Trophoblast cell (in vitro differentiated cells and primary cell): ENCODE measurements at places on chromosomes 1 and 21.

DNA sequence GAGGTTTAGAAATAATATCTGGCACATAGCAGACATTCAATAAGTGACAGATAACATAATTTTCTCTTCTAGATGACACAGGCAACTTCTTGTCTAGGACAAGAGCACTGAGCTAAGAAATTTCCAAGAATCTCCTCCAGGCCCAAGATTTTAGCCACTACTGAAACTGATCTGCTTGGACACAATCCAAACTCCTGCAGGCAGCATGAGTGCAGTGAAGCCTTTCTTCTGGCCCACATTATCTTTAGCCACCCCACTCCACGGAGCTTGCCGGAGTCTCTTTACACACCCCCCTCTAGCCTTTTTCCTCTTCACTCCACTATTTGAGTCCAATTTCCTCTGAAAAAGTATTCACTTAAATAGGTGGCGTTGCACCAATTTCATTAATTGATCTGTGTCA, 142.9 kb upstream of the DUSP10 start:
- H3K27me3 ChIP-seq: no peaks in the 10 kb centered on the region
- no peaks in the 10 kb centered on the region for H3K36me3 ChIP-seq
- no peak overlapping the region for H3K27ac ChIP-seq
- no peak for DNase-seq
- peaks cover 3% of the 10 kb centered on the region for H3K4me1 ChIP-seq

DNA sequence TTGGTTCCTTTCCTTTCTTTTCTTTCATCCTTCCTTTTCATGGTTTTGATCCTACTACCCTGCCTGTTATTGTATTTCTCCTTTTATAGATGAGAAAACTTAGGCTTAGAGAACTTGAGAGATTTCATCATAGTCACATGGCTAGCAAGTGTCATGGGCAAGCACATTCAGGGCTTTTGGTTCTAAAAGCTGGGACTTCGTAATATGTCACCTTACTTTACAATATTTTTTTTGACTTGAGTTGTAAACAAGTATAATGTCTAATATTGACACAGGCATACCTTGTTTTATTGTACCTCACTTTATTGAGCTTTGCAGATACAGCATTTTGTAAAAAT, 70.7 kb downstream of the MTR start:
- no peak overlapping the region for H3K4me3 ChIP-seq
- DNase-seq: no peak
- H3K27ac ChIP-seq: no peak overlapping the region

DNA sequence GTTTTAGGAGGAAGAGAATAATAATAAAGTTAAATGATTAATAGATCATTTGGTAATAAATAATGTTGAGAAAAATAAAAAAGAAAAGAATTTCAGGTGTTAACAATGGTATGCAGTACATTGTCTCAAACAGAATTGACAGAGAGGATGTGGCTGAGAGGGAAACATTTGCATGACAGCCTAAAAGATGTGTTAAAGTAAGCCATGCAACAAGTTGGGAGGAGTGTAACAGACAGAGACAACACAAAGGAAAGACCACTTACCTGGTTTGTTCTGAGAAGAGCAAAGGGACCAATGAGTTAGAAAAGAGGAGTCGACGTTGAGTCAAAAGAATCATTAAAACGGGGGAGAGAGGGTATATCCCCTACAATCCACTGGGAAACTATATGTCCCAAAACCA, 814.0 kb downstream of the KCNT2 start:
- no peaks in the 10 kb centered on the region for H3K36me3 ChIP-seq
- H3K4me1 ChIP-seq: peaks cover 3% of the 10 kb centered on the region
- no peaks in the 10 kb centered on the region for H3K27me3 ChIP-seq
- no peak overlapping the region for H3K4me3 ChIP-seq
- DNase-seq: no peak

DNA sequence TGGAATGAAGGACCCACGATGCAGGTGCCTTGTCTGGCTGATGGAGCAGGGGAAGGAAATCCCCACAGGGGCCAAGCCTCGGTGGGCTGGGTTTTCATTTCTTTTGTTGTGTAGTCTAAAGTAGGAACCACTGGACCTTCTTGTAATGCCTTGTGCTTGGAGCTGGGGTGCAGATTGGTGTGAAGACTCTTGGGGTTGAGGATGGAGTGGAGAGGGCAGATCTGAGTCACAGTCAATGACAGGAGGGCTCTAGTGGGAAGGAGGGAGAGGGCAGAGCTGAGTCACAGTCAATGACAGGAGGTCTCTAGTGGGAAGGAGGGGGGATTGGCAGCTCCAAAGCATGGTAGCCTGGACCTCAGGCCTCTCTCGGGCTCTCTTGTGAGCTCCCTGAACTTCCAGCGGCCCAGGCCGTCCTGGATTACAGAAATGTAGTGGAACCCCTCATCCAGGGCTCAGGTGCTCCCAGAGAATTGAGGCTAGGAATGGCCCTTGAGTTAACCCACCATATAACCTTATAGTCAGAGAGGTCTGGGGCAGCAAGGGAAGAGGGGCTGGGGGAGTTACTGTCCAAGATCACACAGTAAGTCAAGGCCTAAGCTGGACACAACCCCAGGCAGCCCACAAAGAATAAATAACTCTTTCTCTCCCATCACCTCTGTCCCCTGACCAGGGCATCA, 313.8 kb downstream of the MATN1 start:
- H3K4me3 ChIP-seq: no peak overlapping the region
- no peaks in the 10 kb centered on the region for H3K27me3 ChIP-seq
- H3K36me3 ChIP-seq: no peaks in the 10 kb centered on the region
- no peak for DNase-seq
- H3K4me1 ChIP-seq: no peaks in the 10 kb centered on the region
- H3K27ac ChIP-seq: no peak overlapping the region

DNA sequence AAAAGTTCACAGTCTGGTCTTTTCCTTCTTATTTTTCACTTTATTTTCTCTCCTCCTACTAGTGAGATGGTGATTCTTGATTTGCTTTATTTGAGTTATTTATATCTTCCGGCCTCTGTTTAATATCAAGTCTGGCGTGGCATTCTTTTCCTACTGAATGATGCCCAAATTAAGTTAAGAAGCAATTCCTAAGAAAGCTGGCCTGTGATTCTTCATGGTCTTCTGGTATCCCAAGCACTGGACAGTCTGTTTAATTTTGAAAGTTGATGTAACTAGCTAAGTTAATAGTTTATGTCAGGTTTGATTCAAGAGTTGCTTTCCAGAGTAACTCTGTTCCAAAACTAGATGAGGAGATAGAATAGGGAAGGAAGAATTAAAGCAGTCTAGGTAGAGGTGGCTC, 9.2 kb upstream of the ENAH start:
- H3K4me3 ChIP-seq: no peak overlapping the region
- no peaks in the 10 kb centered on the region for H3K27me3 ChIP-seq
- H3K36me3 ChIP-seq: no peaks in the 10 kb centered on the region

DNA sequence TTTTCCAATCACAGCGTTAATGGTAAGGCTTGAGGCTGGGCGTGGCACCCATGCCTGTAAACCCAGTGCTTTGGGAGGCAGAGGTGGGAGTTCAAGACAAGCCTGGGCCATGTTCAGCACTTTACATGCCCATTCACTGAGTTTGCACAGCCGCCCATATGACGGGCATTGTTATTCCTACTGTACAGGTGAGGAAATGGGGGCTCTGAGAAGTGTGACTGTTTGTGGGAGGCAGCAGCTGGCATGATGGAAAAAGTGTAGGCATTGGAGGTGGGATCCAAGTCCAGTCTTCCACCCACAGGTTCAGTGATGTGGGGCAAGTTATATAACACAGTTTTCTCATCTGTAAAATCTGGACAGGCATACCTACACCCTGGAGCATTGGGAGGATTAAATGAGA, 445.9 kb downstream of the KIF26B start:
- H3K27ac ChIP-seq: no peak overlapping the region
- H3K4me3 ChIP-seq: no peak overlapping the region
- no peaks in the 10 kb centered on the region for H3K27me3 ChIP-seq
- no peak for DNase-seq
- H3K4me1 ChIP-seq: peaks cover 18% of the 10 kb centered on the region

DNA sequence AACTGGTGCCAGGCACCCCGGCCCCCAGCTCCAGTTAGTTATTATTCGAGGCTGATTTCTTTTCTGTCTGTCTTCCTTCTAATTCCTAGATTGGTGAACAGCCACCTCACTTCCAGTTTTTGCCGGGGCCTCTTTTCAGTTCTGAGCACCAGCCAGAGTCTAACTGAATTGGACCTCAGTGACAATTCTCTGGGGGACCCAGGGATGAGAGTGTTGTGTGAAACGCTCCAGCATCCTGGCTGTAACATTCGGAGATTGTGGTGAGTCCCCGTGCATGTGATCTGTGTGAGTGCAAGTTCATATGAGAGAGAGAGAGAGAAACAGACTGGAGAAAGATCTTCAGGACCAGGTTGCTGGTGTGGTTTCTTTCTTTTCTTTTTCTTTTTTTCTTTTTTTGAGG, 13.5 kb downstream of the NLRP3 start:
- H3K27me3 ChIP-seq: no peaks in the 10 kb centered on the region
- no peaks in the 10 kb centered on the region for H3K36me3 ChIP-seq
- H3K27ac ChIP-seq: no peak overlapping the region
- H3K4me1 ChIP-seq: peaks cover 10% of the 10 kb centered on the region

GRCh38 chr1:151197863-151198253, 494 bp upstream of the PIP5K1A start:
- H3K4me3 ChIP-seq: peak overlapping the region; percentile 95
- peak; percentile 94 for DNase-seq
- peaks cover 7% of the 10 kb centered on the region for H3K36me3 ChIP-seq
- peaks cover 11% of the 10 kb centered on the region for H3K4me1 ChIP-seq
- H3K27me3 ChIP-seq: no peaks in the 10 kb centered on the region

DNA sequence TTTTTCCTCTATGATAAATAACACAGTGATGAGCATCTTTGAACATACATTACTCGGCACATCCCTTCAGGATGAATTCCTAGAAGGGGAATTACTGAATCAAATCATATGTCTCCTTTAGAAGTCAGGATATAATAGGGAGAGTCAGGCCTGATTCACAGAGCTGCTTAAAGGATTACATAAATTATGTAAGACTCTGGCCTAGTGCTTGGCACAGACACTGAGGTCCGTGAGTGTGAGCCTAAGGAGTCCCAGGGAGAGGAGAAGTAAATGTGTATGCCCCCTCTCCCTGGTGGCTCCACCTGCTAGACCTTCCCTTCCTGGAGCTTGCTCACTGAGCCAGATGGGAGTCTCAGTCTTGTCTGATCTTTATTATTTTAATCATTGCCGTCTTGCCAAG, 8.6 kb upstream of the FOXE3 start:
- H3K27ac ChIP-seq: no peak overlapping the region
- no peaks in the 10 kb centered on the region for H3K27me3 ChIP-seq
- H3K36me3 ChIP-seq: no peaks in the 10 kb centered on the region
- peaks cover 42% of the 10 kb centered on the region for H3K4me1 ChIP-seq

DNA sequence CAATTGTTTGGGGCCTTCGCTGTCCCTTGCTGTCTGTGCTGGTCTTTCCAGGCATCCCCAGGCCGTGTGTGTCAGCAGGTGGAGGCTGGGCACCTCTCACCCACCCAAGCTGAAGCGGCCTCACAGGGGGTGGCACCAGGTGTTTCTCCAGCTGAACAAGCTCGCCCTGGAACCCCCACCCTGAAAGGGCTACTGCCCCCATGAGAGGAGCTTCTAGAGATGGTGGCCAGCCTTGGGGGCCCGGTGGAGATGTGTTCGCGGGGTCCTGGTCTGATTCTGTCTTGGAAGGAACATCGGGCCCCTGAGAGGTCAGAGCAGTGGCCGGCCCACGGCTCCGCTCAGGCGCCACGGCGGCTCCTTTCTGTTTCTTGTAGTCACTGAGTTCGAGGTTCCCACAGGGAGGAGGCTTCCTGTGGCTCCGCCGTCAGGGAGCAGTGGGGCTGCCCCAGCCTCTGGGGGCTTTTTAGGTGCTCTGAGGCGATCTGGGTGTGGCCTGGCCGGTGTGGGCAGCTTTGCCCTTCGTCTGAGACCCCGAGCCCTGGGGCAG, 46.9 kb downstream of the SKI start:
- DNase-seq: no peak
- H3K36me3 ChIP-seq: peaks cover 5% of the 10 kb centered on the region
- H3K4me1 ChIP-seq: peaks cover 48% of the 10 kb centered on the region
- no peak overlapping the region for H3K4me3 ChIP-seq
- H3K27ac ChIP-seq: no peak overlapping the region

DNA sequence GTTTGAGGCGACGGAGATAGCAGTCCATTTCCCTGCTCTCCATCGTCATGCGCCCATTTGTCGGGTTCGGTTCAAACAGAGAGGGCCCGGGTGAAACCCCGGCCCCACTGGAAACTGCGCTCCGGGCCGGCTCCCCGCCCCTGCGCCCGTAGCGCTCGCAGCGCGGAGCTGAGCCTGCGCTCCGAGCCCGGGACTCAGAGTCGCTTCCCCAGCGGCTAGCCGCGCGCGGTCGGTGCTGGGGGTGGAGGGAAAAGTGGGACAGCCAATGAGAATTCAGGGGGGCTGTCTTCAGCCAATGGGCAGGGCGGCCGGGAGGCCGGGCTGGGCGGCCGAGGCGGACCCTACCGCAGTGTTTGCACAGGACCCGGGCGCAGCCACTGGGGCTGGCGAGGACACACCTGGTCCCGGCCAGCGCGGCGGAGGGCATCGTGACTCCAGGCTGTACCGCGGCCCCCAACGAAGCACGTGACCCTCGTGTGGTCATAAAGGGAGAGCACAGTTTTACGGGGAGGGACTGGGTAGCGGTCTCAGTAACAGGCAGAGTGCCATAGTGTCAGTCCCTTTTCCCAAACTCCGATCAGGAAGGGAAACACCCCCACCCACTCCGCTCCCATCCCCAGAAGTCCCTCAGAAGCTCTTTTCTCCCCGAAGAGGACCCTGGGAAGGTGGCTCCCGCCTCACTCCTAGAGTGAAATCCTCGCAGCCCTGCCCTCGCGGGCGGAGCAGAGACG, at the start of gene INKA2:
Gene INKA2 (minus strand): TSS at position 202 of the 731 bp plus-strand sequence. CDS start 153 bp downstream, at position 49.
- DNase-seq: peak; percentile 54
- no peaks in the 10 kb centered on the region for H3K36me3 ChIP-seq
- H3K4me3 ChIP-seq: peak within 1 kb of the TSS; percentile 62
- H3K27ac ChIP-seq: no peak within 1 kb of the TSS
- peaks cover 30% of the 10 kb centered on the region for H3K27me3 ChIP-seq

GRCh38 chr21:42486072-42486471, 10.0 kb downstream of the RSPH1 start:
- H3K36me3 ChIP-seq: no peaks in the 10 kb centered on the region
- no peak overlapping the region for H3K4me3 ChIP-seq
- DNase-seq: no peak
- H3K4me1 ChIP-seq: no peaks in the 10 kb centered on the region
- no peaks in the 10 kb centered on the region for H3K27me3 ChIP-seq
